ENCODE measurements at places on chromosomes 12 and 14.

DNA sequence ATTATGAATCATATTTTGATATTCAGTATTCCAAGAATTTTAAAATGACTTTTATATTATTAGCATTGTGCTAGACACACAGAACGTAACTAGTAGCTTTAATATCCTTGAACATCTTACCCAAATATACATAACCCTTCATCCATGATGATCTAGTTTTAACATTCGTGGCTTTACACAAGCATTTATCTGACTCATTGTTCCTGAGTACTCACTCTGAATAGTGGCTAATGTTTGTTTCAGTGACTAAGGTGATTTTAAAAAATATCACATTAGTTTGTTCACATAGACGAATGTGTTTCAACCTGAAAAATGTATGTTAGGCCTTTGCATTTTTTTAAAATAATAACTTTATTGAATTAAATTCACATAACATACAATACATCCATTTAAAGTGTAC lies 80.0 kb upstream of the PTPRQ start:
- no peak for DNase-seq

DNA sequence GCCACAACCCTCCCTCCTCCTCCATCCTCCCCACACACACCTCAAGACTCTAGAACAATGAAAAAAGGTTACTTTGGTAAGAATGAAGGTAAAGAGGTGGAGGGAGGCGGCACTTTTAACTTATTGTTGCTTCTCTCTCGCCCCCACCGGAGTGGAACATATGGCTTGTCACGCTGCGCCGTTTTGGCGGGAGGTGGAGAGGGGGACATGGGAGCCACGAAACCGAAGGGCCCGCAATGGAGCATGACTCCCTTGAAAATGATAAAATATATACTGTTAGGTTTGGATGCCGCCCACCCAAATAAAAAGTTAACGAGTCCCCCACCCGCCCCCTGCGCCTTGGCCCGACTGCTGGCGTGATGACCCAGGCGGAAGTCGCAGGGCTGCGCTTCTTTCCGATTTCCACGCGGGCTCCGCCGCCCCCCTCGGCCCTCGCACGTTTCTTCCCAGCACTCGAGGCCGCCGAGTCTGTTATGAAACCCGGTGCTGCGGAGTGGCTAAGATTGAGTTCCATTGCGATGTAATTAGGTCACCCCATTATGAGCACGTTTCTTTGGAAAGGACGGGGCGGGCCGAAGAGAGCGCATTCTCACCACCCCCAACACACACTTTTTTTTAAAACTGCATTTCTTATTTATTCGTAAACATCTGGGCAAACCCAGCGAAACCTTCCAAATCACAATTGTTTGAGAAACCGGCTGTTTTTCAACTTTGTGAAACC lies 1.4 kb upstream of the ZFP36L1 start:
- no peak for DNase-seq

DNA sequence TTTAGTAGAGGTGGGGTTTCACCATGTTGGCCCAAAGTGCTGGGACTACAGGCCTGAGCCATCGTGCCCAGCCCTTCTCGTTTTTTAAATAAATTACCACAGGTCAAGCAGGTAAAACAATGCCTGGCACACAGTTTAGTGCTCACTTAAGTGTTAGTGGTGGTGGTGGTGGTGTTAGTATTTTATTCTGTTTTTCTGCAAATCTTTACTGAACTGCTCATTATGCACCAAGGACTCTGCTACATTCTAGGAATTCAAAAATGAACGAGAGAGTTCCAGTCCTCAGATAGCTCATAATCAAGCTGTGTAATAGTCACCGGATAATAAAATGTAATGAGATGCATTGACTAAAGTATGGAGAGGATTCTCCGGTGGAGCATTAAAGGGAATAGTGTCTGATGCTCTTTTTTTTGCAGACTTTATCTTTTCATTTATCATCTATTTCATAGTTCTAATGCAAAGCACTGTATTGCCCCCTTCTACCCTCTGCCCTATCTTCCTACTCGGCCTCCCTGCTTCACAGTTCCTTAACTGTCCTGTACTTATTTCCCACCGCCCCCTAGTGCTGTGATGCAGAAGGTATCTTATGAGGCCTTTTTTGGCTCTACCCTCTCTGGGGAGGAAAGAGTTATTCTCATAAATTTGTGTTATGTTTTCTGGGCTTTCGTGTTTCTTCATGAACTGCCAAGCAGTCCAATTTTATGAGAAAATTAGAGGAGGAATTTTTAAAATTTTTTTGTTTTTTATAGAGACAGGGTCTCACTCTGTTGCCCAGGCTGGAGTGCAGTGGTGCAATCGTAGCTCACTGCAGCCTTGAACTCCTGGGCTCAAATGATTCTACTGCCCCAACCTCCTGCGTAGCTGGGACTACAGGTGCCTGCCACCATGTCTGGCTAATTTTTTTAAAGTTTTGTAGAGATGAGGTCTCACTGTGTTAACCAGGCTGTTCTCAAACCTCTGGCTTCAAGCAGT lies 1.0 kb downstream of the ITFG2 start:
- DNase-seq: no peak

GRCh38 chr14:79915406-79915805 lies 295.9 kb downstream of the DIO2 start:
- no peak for DNase-seq

DNA sequence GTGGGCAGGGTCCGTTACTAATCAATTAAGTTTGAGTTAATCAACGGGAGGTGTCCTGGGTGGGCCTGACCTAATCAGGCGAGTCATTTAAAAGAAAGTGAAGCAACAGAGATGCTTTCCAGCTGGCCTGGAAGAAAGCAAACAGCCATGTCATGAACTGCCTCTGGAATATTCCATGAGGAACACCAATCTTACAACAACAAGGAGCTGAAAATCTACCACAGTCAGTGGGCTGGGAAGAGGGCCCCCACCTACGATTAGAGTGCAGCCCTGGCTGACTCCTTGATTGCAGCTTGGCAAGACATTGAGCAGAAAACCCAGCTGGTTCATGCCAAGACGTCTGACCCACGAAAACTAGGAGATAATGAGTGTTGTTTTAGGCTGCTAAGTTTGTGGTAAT lies 56.2 kb downstream of the SSPN start:
- DNase-seq: no peak

DNA sequence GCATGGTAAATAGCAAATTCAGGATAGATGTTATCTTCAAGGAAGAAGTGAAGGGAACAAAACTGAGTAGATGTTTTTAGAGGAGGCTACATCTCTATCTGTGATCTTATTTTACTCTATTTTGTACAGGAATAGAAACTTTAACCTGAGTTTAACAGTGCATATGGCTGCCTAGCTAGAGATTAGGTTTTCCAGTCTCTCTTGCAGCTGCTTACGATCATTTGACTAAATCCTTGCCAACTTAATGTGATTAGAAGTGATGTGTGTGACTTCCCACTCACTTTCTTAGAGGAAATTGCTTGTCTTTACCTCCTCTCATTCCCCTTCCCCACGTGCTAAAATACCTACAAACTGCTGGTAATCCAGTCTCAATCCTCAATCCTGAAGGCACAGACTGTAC lies 26.5 kb upstream of the SLC15A5 start:
- DNase-seq: no peak

- no peak for DNase-seq
These were observed 282.4 kb downstream of the DPF3 start for GRCh38 chr14:72611506-72611905.
